ENCODE measurements at places on chromosomes 4 and X.

DNA sequence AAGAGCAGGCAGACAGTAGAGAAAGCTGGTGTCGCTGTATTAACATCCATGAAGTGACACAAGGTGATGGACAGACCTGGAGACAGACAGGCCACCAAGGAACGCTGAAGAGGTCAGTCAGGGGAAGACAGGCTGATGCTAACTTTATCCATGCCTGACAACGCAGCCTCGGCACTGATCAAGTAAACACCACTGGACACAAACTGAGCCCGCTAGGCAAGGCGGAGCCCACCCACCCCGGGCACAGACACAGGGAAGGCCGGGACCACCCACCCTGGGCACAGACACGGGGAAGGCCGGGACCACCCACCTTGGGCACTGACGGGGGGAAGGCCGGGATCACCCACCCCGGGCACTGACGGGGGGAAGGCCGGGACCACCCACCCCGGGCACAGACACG is 18.8 kb downstream of the PPP2R3B start:
- DNase-seq: no peak

GRCh38 chr4:786861-787300 is 39.0 kb downstream of the CPLX1 start:
- no peak for DNase-seq

GRCh38 chrX:131633285-131633917 is 89.5 kb downstream of the OR13H1 start:
- DNase-seq: peak; percentile 74

DNA sequence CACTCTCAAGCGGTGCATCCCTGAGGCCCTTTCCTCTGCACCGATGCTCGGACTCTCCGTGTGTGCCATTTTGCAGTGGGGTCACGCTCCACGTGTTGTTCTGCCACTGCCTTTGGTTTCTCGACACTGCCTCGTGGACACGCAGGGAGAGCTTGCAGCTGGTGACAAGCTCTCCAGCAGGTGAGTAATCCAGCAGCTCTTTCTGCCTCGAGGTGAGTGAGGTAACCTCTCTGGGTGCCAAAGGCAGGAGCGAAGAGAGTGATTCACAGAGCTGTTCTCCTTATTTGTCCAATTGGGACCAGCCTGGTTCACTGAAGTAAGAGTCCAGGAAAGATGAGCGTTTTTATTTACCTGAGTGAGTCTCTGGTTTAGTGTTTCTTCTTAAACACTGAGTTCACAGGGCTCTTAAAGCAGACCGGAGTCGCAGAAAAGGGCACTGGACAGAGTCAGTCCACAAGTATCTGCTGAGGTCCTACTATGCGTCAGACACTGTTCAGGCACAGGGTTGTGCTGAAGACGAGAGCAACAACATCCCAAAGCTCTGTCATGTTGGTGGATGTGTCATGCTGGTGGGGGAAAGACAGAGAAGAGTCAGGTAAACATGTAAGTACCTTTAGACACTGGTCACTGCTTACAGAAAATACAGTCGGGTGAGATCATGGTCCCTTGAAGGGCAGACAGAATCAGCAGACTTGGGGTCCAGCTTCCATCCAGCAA is 61.8 kb downstream of the FHDC1 start:
- no peak for DNase-seq

DNA sequence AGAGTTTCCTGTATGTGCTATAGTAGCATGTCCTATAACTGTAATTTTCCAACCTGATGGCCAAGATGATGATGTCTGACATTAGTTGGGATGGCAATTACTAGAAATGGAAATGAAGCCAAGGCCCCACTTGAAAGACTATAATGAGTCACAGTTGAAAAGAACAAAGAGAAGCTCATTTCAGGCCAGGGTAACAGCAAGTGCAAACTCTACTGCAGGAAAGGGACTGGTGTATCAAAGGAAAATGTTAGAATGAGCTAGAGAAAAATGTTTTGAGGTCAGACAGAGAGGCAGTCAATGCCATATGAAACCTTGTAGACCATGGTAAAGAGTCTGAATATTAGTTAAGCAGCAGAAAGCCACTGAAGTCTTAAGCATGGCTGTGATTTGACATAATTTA is 146.2 kb upstream of the SH3RF1 start:
- DNase-seq: no peak

DNA sequence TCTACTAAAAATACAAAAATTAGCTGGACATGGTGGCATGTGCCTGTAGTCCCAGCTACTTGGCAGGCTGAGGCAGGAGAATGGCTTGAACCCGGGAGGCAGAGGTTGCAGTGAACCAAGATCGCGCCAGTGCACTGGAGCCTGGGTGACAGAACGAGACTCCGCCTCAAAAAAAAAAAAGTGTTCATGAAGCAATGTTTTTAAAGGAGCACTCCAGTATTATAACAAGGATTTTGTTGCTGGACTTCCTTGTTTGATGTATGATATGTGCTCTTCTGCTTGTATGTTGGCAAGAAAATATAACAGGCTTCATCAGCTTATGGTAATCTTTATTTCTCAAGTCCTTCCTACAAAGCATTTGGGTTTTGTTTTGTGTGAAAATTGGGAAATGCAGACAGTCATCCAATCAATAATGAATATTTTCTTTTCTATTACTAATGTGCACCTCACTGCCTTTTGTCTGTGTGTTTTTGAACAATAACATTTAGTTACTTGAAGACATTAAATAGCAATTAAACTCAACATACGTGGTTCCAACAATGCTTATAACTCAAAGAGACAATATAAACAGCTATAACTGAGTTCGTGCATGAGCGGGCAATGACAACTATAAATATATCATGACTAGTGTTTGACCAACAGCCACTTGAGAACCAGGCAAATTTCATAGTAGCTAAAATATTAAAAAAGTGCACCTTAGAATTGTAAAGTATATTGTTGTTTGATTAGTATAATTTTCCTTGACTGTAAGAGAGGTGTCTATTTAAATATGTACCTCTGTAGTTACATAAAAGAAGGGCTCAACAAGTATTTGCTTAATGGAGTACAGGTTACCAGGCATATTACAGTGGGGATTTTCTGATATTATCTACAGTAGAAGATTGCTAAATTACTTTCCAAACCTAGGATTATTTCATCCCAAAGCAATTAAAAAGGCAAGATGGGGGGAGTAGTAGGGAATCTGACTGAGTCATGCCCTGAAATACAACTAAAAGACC is 210.7 kb downstream of the PPP3CA start:
- DNase-seq: no peak

- DNase-seq: no peak
Measured at GRCh38 chr4:100913685-100914084, 395.9 kb upstream of the EMCN start.

GRCh38 chr4:28004520-28004919 is 1143.9 kb downstream of the STIM2 start:
- DNase-seq: no peak

GRCh38 chr4:27594922-27595321 is 734.3 kb downstream of the STIM2 start:
- no peak for DNase-seq

DNA sequence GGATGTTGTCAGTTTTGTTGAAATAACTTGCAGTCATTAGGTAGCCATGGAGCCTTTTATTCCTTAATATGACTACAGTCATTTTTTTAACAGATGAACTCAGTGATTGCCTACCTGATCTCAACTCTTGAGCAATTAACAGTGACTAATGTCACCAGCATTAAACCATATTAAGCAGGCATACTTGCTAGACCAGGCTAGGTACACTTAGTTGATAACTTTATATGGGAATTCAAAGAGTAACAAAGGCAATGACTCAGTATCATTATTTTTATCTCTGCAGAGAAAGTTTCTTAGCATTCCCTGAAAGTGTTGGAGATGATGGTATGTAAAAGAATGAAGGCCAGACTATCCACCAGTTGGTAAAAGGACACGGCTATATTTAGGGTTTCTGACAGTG is at the start of gene C4orf54:
Gene C4orf54 (minus strand): TSS at position 31 of the 400 bp plus-strand sequence. CDS start 3,180 bp downstream, outside the sequence.
- DNase-seq: no peak

GRCh38 chrX:30533266-30533665 is 44.3 kb downstream of the TASL start:
- DNase-seq: no peak

DNA sequence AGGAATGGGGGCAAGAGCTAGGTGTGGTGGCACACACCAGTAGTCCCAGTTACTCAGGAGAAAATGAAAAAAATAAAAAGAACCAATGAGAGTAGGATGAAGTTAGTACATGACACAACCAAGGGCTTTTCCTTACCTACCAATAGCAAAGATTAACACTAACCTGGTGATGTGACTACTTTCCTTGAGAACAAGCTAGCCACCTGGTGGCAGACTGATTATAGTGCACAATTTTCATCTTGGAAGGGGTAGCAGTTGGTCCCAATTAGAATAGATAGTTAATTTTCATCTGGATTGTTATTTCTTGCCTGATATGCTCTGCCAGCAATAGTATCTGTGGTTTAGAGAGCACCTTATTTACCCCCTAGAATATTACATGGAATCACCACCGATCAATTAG is 1216.8 kb upstream of the PABPC4L start:
- DNase-seq: no peak

DNA sequence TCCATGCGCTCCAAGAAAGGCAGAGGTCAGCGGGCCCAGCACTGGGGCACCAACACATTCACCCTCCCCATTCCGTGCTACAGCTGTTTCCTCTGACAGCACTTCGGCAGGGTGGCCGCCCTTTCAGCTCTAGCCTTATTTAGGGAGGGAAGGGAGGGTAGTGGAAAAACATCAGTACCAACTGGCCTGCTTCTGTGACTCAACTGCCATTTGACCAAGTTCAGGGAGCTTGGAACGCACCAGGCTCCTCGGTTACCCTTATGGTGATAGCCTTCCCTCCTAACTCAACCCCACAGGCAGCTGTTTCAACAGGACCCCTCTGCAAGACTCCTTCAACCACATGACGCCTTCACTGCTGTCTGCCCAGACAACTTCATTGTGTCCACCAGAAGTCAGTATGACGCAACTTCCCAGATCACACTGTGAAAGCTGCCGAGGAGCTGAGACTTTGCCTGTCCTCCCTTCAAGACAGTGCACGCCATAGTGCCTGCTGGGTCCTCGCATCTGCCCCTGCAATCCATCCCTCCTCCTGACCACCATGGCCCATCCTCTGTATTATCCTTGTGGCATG is 132.2 kb downstream of the AFAP1 start:
- no peak for DNase-seq

DNA sequence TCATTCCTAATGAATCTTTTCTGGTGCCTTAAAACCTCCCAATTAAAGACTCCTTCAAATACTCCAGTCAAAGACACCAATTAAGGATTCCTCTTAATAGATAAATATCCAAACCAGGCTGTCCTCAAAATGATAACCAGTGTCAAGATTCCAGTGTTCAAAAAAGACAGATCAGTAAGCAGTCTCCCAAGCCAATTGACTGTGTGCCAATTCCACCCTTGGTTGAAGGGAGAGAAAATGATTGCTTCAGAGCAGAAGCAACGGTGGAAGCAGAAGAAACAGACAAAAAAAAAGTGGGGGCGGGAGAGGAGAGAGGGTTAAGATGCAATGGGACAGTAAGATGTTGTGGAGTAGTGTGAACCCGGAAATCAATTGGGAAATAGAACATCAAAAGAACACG is 216.0 kb upstream of the FTHL17 start:
- no peak for DNase-seq

DNA sequence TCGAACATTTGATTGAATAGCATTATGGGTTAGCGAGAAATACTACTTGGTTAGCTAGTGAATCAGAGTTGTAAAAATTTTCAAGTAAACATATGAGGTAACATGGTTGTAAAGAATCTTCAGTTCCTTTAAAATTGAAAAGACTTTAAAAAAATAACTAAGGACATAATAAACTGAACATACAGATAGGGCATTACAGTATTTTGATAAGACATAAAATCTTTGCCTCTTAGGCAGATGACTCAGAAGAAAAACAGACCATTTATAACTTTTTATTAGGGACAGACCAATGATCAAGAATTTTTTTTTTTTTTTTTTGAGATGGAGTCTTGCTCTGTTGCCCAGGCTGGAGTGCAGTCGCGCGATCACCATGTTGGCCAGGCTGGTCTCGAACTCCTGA is 43.1 kb downstream of the PNMA5 start:
- DNase-seq: no peak

DNA sequence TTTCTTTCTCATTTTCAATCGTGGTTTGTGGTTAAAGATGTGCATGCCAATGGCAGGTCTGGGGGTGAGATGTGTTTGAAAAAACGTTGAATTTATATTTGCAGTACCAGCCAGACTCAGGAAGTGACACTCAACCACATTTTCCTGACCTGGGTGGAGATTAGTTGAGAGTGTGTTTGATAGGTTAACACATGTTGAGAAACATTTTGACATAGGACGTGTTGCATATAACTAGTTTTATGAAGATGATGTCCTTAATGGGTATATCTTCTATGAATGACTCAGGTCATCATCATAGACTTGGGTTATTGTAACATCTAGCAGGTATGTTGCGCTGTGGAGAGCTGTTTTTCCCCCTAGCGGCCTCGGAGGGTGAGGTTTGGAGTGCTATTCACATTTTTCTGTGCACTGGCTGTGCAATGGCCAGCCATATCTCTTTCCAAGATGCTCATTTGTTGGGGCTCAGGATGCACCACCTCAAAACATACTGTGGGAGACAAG is 21.7 kb upstream of the CD38 start:
- DNase-seq: no peak

DNA sequence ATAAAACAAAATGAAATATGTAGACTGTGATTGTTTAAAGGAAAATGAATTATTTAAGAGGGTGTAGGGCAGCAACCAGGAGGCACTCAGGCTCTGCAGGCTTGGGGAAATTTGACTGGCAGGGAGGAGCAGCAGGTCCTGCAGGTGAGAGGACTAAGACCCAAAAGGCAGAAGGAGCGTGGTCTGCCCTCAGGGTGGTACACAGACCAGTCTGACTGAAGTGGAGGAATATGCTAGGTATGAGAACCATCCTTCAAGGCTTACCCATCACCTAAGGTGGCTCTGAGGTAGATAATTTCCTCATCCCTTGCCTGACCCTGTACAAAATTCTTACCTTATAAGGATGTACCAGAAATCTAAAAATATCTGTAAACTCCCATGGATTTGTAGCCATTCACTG is 261.3 kb upstream of the RASGEF1B start:
- DNase-seq: no peak

- peak; percentile 62 for DNase-seq
Measured at GRCh38 chr4:108166441-108167315, 2.1 kb downstream of the LEF1 start.

GRCh38 chrX:13876652-13877051 is 59.8 kb upstream of the GPM6B start:
- no peak for DNase-seq

GRCh38 chr4:54217642-54218495 is 11.2 kb upstream of the PDGFRA start:
- no peak for DNase-seq

GRCh38 chr4:151169900-151170299 is 70.5 kb downstream of the RPS3A start:
- no peak for DNase-seq

- DNase-seq: no peak
Measured at GRCh38 chrX:154476821-154477220, 2.3 kb downstream of the LAGE3 start.

DNA sequence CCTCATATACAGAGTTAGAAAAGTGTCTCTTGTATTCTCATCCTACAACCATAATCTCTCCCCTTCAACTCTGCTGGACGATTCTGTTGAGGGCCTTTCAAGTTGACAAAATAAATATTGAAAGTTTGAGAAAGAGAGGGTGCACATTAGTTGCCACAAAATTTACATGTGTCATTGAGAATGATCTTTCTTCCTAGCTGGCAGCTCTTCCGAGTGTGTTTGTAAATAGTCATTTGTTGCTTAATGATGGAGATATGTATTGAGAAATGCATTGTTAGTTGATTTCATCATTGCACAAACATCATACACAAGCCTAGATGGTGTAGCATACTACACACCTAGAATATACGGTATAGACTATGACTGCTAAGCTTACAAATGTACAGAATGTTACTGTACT is 632.8 kb upstream of the AMOT start:
- DNase-seq: no peak

- DNase-seq: no peak
Measured at GRCh38 chrX:100625985-100626491, 10.6 kb downstream of the TSPAN6 start.
